ENCODE measurements at places on chromosomes 13 and 19.

DNA sequence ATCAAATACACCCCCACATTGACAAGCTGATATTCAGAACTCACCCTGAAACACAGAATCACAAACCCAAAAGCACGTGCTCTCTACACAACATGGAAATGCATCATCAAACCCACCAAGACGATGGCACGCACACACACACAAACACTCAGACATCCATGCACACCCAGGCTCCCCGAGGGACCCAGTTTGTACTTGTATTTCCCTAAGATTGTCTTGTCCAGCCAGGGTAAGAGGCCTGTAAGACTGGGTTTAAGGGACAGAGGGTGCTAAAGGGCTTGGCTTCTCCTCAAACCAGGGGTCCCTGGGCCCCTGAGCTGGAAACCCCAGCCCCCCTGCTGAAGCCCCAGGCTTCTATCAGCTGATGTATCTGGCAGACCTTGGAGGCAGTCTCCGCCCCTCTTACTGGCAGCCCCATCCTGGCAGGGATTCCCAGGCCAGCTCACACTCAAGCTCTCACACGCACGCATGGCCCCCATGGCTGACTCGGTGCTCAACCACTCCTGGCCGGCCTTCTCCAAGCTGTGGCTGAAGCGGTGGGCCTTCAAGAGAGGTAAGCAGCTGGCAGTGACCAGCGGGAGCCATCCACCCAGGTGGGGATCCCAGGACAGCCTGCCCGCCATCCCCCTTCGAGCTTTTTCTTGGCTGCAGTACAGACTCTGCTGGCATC lies 6.5 kb downstream of the ARHGEF18 start:
- no peak for DNase-seq

DNA sequence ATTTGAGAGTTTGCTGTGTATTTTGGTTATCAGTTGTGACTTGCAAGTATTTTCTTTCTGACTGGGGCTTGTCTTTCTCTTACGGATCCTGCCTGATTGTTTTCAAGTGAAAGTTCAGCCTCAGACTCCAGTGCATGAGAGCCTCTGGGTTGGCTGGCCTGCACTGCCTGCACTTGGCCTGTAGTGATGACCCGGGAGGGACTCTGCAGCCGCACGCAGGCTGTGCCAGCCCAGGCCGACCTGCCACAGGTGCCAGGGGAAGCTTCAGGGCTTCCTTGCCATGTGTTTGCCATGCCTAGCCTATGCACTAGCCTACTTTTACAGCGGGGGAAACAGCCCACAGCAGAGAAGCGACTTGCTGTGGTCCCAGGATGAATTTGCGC lies 77.0 kb downstream of the KDM4B start:
- no peak for DNase-seq

- no peak for DNase-seq
These were observed 215.3 kb downstream of the PCCA start for GRCh38 chr13:100304229-100304628.

DNA sequence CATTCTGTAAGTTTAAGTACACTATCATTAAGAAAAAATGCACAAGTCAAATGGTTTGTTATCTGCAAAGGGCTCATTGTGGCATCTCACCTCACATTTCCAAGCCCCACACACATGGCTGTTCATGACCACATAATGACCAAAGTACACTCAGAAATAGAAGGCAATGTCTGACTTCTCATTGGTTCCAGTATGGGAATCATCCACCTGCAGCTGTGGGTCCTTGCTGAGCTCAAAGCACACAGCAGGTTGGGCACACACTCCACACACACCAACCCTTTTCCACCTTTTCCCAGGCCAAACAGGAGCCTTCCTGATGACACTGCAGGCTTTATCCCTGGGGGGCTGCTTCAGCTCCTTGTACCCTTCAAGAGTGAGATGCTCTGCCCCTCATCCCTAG lies 11.8 kb downstream of the CLC start:
- DNase-seq, result no peak

DNA sequence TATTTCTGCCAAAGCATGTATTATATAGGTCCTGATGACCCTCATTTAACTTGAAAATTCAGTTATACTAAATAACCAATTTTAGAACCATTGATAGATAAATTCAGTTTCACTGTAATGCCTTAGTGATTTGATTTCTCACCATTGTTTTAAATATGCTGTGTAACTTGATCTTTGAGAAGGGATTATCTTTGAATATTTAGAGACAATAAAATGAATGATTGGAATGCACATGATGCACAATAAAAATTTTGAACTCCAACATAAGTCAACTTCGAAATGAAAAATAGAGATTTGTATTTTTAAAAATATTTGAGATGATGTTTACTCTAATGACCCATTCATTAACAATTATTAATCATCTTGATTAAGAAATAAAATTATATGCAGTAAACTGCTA lies 654.5 kb downstream of the OLFM4 start:
- no peak for DNase-seq

- DNase-seq, result no peak
These were observed 28.2 kb downstream of the RASL11A start for GRCh38 chr13:27298849-27299248.

- no peak for DNase-seq
These were observed 45.6 kb downstream of the LHFPL6 start for GRCh38 chr13:39557285-39557955.

DNA sequence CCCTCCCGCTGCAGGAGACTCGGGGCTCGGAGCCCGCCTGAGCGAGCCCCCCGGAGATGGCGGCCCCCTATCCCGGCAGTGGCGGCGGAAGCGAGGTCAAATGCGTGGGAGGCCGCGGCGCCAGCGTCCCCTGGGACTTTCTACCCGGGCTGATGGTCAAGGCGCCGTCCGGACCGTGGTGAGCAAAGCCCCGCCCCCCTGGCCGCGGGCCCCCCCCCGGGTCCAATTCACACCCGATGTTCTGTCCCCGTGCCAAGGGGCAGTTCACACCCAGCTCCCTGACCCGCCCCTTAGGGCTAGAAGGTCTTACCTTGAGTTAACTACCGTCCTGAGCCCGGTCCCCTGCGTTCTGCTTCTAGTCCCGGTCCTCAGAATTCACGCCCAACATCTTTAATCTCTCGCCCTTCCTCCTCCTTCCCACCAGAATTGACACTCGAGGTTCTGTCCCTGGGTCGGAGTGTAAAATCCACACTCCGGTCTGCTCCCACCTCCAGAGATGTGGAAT lies 1.4 kb downstream of the NPAS1 start:
- DNase-seq, result no peak

- DNase-seq, result peak; percentile 12
These were observed 46.4 kb downstream of the PSG3 start for GRCh38 chr19:42693760-42694350.

- no peak for DNase-seq
These were observed 242.6 kb downstream of the KCTD12 start for GRCh38 chr13:76643596-76643995.

DNA sequence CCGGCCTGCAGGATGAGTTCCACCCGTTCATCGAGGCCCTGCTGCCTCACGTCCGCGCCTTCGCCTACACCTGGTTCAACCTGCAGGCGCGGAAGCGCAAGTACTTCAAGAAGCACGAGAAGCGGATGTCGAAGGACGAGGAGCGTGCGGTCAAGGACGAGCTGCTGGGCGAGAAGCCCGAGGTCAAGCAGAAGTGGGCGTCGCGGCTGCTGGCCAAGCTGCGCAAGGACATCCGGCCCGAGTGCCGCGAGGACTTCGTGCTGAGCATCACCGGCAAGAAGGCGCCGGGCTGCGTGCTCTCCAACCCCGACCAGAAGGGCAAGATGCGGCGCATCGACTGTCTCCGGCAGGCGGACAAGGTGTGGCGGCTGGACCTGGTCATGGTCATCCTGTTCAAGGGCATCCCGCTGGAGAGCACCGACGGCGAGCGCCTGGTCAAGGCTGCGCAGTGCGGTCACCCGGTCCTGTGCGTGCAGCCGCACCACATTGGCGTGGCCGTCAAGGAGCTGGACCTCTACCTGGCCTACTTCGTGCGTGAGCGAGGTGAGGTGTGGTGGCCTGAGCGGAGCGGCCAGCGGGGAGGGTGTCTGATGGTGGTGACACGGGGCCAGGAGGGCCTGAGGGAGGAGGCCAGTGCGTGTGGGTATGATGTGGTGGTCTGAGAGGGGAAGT lies 15.5 kb downstream of the NFIC start:
- no peak for DNase-seq

- DNase-seq, result no peak
These were observed 985 bp upstream of the CLC start for GRCh38 chr19:39738814-39739213.

- no peak for DNase-seq
These were observed 2.6 kb downstream of the GCDH start for GRCh38 chr19:12893582-12893981.

- DNase-seq, result no peak
These were observed 9.7 kb upstream of the FBXO17 start for GRCh38 chr19:38985262-38985661.

DNA sequence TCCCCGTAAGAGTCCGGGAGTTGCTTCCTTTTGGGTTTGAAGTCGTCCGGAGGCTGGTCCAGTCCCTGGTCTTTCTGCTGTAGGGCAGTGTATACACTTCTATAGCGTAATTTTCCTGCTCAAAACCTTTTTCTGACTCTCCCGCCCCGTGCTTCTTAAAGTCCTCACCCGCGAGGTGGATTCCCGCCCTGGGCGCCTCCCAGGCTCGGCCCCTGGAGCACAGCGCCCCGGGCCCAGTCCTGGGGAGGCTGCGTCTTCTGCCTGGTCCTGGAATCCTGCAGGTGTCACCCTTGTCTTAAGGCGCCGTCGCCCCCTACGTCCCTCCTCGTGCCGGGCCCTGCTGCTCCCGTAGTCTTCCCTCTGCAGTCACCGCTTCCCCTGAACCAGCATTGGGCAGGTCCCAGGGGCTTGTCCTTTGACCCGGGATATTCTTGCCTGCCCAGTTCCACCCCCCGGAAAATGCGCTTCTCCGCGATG lies 34.4 kb upstream of the ZNF808 start:
- DNase-seq, result no peak

GRCh38 chr19:49560358-49560900 lies 19.9 kb downstream of the NOSIP start:
- no peak for DNase-seq

DNA sequence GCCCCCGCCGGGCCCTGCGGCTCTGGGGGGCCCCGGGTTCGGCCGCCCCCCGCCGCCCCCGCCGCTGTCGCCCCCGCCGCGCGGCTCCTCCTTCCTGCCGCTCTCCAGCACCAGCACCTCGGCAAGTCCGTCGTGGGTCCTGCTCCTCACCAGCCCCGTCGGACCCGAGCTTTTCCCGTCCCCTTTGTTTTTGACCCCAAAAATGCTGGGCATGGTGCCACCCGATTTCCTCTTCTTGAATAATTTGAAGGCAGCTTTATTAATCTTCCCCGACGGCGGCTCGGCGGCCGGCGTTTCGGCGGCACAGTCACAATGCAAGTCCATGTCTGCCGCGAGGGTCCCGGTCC lies 945 bp downstream of the AMER2 start:
- DNase-seq, result no peak

GRCh38 chr13:110929104-110929777 lies 14.4 kb upstream of the ANKRD10 start:
- no peak for DNase-seq

DNA sequence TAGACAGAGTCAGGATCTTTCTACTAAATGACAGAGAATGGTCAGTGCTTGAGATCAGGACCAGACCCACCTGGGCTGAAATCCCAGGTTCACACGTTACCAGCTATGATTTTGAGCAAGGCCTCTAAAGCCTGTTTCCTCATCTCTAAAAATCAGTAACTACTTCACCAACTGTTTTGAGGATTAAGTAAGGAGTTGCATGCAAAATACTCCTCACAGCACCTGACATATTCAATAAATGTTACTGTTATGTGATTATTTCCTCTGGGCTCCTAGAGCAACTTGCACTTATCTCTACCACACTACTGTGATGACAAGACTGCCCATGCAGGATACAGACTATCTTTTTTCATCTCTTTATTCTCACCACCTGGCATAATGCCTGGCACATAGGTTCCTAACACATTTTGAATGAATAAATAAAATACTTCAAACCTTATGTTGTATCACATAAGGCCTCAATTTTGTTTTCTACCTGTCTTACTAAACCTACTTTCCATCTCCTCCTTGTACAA lies 1.8 kb downstream of the KATNAL1 start:
- DNase-seq, result no peak

GRCh38 chr19:58468216-58468839 lies 1.4 kb downstream of the ZNF324 start:
- no peak for DNase-seq

DNA sequence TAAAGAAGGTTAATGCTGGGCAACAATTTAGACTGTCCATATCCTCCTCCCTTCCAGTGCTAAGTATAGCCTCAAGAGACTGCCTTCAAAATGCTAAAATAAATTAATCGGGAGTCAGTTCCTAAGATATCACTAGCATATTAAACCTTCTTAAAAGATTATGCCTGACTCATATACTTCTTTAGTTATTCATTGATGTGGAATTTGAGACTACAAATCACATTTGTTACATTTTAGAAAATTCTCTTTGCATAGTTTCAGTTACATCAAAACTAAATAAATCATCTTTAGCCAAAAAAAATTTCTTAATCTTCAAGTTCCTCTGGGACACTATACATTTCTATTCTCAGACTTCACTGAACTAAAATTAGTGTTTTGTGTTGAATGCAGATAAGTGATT lies 769.1 kb downstream of the PCDH9 start:
- DNase-seq, result no peak

- no peak for DNase-seq
These were observed 1581.3 kb downstream of the EFNB2 start for GRCh38 chr13:104954210-104954609.

DNA sequence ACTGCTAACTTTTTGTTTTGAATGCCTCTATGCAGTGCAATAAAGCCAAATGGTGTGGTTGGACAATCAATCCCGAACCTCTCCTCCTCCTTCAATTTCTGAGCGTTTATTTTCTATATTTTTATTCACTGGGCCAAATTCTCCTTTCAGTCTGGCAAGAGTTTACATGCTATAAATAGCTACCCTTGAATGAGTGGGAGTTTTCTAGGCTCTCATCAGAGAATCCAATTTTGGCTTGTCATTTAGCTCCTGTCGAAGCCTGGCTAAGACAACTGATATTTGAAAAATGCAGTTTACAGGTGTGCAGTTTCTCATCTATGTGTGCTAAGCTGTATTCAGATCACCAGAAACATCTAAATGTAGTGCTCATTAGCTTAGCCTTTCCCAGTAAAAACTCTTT lies 61.8 kb downstream of the OLFM4 start:
- DNase-seq, result no peak

GRCh38 chr19:13599681-13600080 lies 93.4 kb upstream of the CACNA1A start:
- DNase-seq, result no peak

GRCh38 chr13:59771272-59771671 lies 392.5 kb downstream of the DIAPH3 start:
- DNase-seq, result peak; percentile 50

DNA sequence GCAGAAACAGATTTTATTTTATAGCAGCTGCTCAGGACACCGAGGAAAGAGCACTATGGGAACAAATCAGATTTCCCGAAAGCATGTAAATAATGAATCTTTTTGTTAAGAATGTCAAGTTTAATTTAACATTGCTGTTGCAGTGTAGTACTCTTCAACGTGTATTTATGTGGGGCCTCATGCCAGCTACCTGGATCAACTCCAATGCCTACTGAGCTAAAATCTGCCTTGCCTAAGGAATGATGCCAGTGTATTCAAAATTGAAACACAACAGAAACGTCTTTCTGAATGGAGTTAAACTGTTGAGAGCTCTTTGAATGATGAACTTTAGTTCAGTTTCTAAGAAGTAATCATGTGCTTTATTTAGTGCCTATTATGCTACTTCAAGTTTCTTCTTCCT lies 1379.8 kb upstream of the ATXN8OS start:
- DNase-seq, result no peak

GRCh38 chr13:33289966-33290365 lies 4.4 kb upstream of the STARD13 start:
- no peak for DNase-seq

- no peak for DNase-seq
These were observed 1227.9 kb upstream of the SPRY2 start for GRCh38 chr13:81568824-81569223.

- no peak for DNase-seq
These were observed 117.2 kb downstream of the UBL3 start for GRCh38 chr13:29733147-29733611.
